ENCODE measurements at places on chromosomes 1 and 21. TPM values are rescaled to one million over a fixed set of nuclear protein-coding genes. Genes with fewer than 3 reads are reported as not detected.

Gene SPRR2G
- total RNA-seq: not detected

Gene ATXN7L2
- total RNA-seq: 2.7 TPM

Gene PLPPR4
- total RNA-seq: not detected

Gene FAM131C
- total RNA-seq: 20.2 TPM

Gene SMIM11
- total RNA-seq: 20.5 TPM

Gene SLC9C2
- total RNA-seq: not detected

Gene IGFN1
- 0.82 TPM for total RNA-seq

Gene EDARADD
- total RNA-seq: 2.8 TPM

Gene SLC26A9
- 0.09 TPM for total RNA-seq

Gene ATF6
- total RNA-seq: 12.6 TPM

Gene CR1
- not detected for total RNA-seq

Gene AMPD1
- total RNA-seq: not detected

Gene FABP3
- total RNA-seq: not detected

Gene PARS2
- 4.2 TPM for total RNA-seq

Gene SAMSN1
- not detected for total RNA-seq

Gene C1QTNF12
- total RNA-seq: 1.7 TPM

Gene IL22RA1
- total RNA-seq: 7.3 TPM

Gene PRMT6
- not detected for total RNA-seq

Data from A549 treated with ZK216348 at 1 μM for 4 hours (cell line).